Right cardiac atrium (tissue), 5 donors: ENCODE measurements at places on chromosomes 2 and 18. TPM values are rescaled to one million over a fixed set of nuclear protein-coding genes. Genes with fewer than 3 reads are reported as not detected.
A peak's percentile ranks its signal among the peaks of the same experiment; 100 is the strongest.

Gene MGAT4A
- 5.2 TPM for polyA plus RNA-seq

Gene LINC00305
- not detected for polyA plus RNA-seq

Gene ABCA12
- not detected for polyA plus RNA-seq

Gene CACNB4
- 0.25 TPM for polyA plus RNA-seq

Gene TBR1
- polyA plus RNA-seq, result 0.02 TPM

Gene CKAP2L
- polyA plus RNA-seq, result not detected

Gene EHD3
- polyA plus RNA-seq, result 7.4 TPM

Gene CABYR
- 0.25 TPM for polyA plus RNA-seq

Gene LRRTM1
- polyA plus RNA-seq, result 0.72 TPM

Gene GALR1
- 0.02 TPM for polyA plus RNA-seq

Gene ANKRD30BL
- polyA plus RNA-seq, result not detected

- DNase-seq, result no peak
Observed at GRCh38 chr2:235960011-235960715, 208.0 kb downstream of the GBX2 start.

- DNase-seq, result no peak
Observed at GRCh38 chr2:6181525-6181924, 489.3 kb downstream of the SOX11 start.

DNA sequence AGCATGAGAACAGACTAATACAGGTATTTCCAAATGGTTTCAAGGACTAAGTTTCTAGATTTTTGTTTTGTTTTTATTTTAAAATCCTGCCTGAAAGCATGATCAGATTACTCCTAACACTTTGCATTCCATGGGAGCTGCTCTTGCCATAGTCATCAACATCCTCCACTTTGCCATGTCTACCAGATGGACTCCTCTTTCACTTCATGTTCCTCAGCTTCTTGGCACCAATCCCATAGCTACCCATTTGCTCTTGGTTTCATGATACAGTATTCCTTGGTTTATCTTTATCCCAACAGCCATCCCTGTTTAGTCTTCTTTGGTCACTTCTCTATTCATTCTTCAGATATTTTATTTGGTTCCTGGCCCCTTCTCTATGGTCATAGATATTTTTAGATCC is 154.2 kb upstream of the CCDC195 start:
- DNase-seq, result no peak

DNA sequence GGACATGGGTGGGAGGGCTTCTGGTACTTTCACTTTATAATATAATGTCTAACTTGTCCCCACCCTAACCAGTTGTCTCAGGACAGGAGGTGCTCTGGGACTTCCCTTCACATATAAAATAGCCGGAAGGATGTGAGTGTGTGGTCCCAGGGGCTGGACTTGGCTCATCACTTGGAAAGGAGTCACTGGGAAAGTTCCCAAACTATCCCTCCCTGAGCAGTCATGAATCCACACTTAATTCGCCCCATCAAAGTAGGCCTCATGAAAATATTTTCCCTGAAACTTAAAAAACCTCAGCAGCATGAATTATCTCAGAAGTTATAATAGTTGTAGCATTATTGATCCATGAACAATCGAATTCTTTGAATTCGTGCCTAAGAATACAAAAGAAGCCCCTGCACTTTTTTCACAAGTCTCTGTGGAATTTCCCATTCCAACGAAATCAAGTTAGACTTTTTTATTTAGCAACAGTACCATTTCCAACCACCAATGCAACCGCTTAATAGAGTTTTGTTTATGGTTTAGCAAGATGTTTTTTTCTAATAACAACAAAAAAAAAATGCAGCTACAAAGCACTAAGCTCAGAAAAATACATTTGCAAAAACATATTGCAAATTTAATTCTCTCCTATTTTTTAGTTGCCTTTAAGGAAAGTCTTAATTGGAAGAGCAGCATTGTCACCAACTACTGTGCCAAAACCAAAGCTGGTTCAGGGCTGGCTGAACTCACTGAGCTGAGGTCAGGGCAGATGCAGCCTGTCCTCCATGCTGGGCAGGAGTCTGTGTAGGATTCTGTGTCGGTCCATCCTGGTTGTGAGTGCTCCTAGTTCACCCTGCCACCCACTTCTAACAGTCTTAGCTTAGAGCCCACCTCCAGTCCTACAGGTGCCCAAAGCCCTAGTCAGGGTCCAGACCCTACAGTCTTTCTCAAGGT is 68.8 kb upstream of the SPTBN1 start:
- peak; percentile 49 for DNase-seq

DNA sequence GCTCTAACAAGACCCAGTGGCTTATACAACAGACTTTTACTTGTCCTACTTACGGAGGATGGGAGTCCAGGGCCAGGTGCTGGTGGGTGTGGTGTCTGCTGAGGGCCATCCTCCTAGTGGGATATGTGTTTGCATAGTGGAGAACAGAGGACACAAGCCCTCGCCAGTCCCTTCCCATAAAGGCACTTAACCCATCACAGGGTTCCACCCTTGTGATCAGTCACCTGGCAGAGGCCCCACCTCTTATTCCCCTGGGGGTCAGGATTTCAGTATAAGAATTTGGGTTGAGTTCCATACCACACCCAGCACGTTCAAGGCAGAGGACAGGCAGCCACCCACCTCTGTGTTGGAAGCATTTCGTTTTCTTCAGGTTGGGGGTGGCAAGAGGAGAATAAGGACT is 259.0 kb downstream of the AGAP1 start:
- no peak for DNase-seq

DNA sequence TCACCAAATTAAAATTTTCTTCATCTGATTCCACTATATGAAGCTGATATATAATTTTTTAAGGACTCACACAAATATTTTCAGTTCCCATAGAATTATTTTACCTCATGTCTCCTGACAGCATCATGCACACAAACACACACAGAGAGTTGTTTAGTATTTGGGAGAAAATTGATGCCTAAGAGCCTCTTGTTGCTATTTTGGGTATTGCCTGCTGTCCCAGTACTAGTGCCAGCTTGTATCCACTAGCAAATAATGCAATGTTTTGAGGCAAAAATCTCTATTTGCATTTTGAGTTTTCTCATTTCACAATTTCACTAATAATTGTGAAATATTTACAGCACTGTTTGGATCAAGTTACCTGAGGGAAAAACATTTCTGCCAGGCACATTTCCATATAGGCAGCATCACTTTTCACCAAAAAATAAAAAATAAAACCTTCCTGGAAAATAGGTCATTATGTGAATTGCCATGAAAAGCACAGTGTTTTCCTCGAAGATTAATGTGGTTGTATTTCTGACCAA is 328.2 kb downstream of the KCNJ3 start:
- DNase-seq, result no peak

DNA sequence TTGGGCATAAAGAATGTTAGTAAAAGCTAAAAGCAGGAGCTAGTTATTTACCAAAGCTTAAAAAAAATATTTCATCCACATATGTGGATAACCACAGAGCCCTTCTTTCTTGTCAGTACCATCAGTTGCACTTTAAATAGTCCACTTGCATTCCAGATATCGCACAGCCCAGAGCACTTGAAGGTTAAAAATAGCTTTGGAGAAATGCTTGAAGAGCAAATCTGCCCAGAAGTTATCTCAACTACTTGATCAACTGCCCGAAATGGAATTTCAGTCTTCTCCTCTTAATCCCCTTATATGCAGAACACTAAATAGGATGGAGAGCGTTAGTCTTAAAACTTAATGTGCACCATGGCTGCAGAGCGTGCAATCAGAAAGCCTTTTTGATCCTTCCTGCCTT is 148.3 kb downstream of the PLEKHA3 start:
- DNase-seq, result no peak

- DNase-seq, result no peak
Observed at GRCh38 chr2:148829618-148830017, 45.4 kb upstream of the KIF5C start.

GRCh38 chr2:216161967-216162366 is 52.8 kb downstream of the XRCC5 start:
- no peak for DNase-seq

- no peak for DNase-seq
Observed at GRCh38 chr2:32258242-32258641, 6.4 kb downstream of the NLRC4 start.

DNA sequence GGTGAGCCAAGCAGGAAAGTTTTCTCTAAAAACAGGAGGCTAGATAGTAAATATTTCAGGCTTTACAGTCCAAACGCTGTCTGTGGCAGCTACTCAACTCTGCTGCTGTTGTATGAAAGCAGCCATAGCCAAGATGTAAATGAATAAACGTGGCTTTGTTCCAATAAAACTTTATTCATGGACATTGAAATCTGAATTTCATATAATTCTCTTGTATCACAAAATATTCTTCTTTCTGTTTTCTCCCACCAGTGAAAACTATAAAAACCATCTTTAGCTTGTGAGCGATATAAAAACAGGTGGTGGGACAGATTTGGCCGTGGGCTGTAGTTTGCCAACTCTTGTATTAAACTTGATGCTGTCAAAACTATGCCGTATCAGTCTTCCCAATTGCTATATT is 333.0 kb downstream of the PTPRM start:
- no peak for DNase-seq

GRCh38 chr18:48975817-48976649 is 25.3 kb upstream of the SMAD7 start:
- peak; percentile 87 for DNase-seq

- no peak for DNase-seq
Observed at GRCh38 chr2:165901620-165902298, 51.8 kb downstream of the TTC21B start.

GRCh38 chr2:157895531-157895930 is 19.4 kb upstream of the ACVR1 start:
- DNase-seq, result no peak

DNA sequence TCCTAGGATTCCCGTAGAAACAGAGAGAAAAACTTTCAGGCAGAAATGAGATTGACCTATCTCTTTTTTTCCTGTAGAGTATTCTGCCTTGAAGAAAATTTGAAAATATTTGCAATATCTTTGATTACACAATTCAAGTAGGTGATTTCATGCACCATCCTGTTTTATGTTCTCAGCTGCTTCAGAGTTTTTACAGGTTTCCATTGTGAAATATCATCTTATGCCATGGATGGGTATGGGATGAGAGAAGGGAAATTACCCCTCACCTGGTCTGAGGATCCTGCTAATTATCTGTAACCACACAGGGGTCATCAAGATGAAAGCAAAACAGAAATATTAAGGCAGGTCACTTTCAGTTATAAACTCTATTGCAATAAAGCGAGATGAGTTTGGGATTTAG is 264.8 kb downstream of the TXNL1 start:
- no peak for DNase-seq

DNA sequence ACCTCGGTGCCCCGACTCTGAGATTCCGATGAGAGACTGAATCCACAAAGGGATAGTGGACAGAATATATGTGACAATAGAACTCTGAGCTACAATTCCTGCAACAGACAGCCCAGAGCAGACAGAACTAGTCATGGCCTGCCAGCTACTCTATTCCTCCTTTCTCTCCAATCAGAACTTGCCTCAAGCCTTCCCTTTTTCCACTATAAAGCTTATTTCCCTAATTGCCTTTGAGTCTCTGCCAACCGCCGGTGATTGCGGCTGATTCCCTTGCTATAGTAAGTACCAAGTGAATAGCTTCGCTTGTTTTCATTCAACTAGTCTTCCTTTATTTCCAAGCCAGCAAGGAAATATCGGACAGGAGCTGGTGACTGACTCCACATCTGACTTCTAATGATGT is 96.8 kb downstream of the DSC3 start:
- no peak for DNase-seq

DNA sequence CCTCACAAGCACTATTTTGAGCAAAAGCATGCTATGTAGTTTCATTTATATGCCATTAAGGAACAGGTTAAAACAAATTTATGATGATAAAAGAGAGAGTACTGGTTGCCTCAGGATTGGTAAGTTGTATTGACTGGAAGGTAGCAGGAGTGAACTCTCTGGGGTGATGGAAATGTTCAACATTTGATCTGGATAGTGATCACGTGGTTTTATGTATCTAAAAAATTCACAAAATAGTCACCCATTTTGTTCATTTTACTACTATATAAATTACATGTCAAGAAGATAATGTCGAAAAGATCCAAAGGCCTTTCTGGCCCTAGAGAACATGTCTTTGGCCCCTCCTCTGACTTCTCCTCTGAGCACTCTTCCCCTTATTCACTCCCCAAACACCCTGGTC is 10.4 kb upstream of the RAPGEF4 start:
- no peak for DNase-seq

- no peak for DNase-seq
Observed at GRCh38 chr18:67402543-67402942, 114.0 kb downstream of the DSEL start.

GRCh38 chr18:76169733-76170132 is 325.3 kb downstream of the ZNF516 start:
- DNase-seq, result no peak

DNA sequence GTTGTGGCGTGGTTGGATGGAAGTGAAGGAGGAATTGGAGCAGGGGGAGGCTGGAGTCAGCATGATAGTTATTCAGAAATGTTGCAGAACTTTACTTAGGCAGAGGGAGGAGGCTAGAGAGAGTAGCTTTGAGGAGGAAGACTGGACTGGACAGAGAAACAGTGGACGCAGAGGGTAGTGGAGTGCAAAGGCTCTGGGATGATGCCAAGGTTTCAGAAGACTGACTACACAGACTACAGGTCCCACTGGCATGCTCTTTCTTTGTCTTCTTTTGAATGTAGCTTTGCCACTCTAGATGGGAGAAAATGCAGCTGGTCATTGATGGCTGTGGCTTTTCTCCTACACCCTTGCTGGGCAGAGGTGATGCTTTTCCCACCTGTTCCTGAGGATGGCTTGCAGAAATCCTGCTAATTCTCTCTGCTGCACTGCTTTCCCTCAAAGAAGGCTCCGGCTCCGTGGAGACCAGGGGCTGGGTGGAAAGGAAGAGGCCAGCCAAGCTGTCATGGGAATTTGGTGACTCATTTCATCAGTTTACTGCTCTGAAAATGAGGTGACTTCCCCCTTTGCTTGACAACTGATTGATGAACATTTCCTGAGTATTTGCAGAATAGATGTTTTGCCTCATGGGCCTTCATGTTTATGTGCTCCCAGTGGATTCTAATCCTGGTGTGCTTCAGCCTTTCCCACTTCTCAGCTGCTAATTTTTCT is 42.4 kb downstream of the MEIS1 start:
- no peak for DNase-seq

GRCh38 chr2:149132339-149132738 is 93.8 kb downstream of the LYPD6B start:
- DNase-seq, result peak; percentile 60

- no peak for DNase-seq
Observed at GRCh38 chr2:23360571-23361125, 24.3 kb upstream of the KLHL29 start.

DNA sequence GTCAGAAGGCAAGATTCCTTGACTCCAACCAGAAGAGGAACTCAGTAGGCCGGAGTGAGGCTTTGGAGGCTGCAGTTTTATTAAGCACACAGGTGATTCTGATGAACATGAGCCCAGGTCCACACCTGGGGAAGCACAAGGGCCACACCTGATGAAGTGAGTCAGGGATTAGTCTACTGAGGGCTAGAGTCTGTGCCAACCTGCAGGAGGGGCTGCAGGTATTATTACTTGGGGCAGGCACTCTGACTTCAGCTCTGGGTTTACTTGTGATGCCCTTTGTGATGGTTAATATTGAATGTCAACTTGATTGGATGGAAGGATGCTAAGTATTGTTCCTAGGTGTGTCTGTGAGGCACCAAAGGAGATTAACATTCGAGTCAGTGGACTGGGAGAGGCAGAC is 75.2 kb upstream of the ZCCHC2 start:
- no peak for DNase-seq

GRCh38 chr2:97724946-97725688 is 11.7 kb downstream of the ZAP70 start:
- DNase-seq, result no peak

GRCh38 chr2:42513252-42513918 is 19.6 kb upstream of the KCNG3 start:
- no peak for DNase-seq
